HTR-8/SVneo (cell line): ENCODE measurements at places on chromosomes 1 and 21.

GRCh38 chr1:218101409-218101808, 183.7 kb upstream of the RRP15 start:
- DNase-seq = no peak

GRCh38 chr1:30378991-30379581, 344.3 kb downstream of the MATN1 start:
- no peak for DNase-seq

- DNase-seq = peak; percentile 37
These were observed 22.7 kb downstream of the SLX9 start for GRCh38 chr21:44962403-44962966.

- DNase-seq = no peak
These were observed 5.2 kb upstream of the DMRTB1 start for GRCh38 chr1:53454019-53454418.

- DNase-seq = no peak
These were observed 135.4 kb upstream of the C8B start for GRCh38 chr1:57101209-57101608.

- no peak for DNase-seq
These were observed 50.3 kb upstream of the MAP10 start for GRCh38 chr1:232754930-232755329.

- DNase-seq = no peak
These were observed 57.1 kb upstream of the DYNLT5 start for GRCh38 chr1:66695116-66695515.

DNA sequence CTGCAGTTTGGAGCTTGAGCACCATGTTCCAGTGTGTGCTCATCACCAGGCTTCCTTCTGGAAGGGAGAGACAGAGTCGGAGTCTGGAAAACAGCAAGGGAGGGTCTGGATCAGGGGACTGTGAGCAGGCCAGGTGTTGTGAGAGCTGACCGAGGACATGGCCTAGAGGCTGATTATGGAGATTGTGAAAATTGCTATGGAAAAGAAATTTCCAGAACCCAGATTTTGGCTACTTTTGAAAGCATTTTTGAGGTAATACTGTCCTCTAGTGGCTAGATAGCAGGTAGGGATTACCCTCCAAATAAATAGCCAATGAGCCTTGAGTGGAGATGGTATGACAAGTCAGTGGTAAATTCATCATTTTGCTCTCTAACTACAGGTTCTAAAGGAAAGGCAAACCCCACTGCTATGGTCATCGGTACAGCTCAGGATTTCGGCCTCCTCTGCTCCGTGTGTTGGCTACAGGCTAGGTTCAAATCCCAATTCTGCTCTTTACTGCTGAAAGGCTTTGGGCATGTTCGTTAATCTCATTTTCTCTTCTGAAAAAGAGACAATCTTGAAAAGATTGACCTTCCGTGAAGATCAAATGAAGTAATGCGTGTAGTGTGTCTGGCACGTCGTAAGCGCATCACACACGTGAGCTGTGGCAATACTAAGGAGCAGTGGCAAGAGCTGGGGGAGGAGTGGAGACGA, 1.0 kb upstream of the HAO2 start:
- peak; percentile 22 for DNase-seq

DNA sequence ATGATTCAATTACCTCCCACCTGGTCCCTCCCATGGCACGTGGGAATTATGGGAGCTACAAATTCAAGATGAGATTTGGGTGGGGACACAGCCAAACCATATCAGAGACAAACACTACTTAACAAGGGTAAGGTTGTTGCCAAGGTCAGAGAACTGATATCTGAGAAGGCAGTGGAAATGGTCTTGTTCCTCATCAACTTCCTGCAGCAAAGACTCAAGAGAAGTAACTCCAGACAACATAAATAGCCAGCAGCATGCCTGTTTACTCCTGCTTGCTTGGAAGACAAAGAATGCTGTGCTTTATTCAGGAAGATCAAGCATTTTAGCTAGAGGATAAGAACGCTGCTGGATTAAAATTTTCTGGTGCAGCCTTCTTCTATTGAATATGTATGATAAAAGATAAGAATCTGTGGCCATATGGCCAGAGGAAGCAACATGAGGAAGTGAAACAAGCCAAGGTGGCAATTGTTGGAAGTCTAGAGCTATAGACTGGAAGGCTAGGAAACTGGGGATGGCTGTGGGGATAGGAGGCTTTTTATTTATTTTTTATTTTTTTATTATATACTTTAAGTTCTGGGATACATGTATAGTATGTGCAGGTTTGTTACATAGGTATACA, 36.4 kb downstream of the DDAH1 start:
- DNase-seq = no peak

DNA sequence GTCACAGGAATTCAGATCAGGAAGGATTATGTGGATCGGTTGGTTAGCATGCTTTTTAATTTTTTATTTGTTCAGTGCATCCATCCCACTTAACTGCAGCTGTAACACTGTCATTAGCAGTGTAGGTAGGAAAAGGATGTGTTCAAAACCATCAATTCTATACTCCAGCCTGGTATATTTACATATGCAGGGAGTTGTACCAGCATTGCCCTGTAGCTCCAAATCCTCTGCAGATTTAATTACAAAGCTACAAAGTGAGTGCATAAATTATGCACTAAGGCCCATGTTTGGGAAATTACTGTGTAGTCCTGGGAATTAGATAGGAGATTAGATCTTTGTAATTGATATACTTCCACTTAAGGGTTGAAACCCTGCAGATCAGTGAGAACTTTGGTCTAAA, 15.9 kb upstream of the OSBPL9 start:
- no peak for DNase-seq

DNA sequence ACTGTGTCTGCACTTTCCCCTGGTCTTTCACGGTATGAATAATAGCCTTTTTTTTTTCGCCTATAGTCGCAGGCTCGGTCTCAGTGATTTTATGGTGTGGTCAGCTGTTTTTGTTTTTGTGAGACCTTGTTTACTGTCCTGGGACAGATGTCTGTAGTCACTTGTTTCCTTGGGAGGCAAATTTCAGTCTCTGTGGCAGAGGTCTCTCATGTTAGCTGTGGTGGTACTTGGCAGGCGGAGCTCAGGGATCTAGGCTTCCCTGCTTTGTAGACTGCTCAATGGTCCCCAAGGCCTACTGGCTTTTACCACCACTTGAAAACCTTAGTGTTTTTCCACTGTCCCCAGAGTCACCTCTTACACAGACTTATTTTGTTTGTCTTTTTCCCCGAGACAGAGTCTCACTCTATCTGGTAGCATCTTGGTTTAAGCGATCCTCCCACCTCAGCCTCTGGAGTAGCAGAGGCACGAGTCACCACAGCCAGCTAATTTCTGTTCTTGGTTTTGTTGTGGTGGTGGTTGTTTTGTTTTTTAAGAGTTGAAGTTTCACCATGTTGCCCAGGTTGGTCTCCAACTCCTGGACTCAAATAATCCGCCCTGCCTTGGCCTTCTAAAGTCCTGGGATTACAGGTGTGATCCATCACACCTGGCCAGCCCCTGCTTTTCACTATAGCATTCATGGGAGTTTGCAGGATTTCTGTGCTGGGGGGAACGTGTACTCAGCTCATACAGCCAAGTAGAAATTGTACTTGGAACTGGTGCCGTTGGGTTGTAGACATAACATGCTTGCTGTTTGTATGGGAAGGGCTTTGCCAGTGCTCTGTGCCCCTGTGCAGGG, 10.3 kb downstream of the RNU1-2 start:
- DNase-seq = no peak

DNA sequence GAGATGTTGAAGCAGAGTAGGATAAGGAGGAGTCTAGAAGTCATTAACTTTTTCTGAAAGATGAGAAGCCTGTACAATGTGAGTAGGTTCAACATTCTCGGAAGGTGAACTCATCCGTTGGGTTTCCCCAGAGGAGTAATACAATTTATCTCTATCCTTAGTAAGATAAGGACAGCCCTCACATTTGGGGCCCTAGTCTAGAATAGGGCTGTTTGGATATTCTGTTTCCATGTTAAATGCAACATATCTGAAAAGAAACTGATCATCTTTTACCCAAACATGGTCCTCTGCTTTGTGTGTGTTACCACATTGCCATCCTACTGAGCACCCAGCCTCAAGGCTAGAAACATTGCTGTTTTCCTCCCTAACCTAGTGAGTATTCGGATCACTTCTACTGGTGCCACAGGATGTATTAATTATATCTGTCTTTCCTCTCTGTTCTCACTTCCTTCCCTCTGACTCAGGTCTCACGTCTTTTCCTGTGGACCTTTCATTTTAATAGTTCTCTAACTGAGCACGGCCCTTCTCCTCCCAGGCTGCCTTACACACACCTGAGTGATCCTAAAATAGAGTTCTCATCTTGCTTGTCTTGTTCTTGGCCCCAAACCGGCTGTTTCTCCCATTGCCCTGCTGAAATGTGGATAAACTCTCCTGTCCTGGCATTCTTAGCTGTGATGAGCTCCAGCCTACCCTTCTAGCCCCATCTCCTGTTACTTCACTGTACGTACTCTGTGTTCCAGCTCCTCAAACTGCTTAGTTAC, 91.7 kb downstream of the CDC14A start:
- peak; percentile 22 for DNase-seq

GRCh38 chr1:228873709-228874108, 138.4 kb downstream of the RHOU start:
- DNase-seq = no peak

- peak; percentile 27 for DNase-seq
These were observed 102.8 kb downstream of the CLIC6 start for GRCh38 chr21:34771512-34772028.

DNA sequence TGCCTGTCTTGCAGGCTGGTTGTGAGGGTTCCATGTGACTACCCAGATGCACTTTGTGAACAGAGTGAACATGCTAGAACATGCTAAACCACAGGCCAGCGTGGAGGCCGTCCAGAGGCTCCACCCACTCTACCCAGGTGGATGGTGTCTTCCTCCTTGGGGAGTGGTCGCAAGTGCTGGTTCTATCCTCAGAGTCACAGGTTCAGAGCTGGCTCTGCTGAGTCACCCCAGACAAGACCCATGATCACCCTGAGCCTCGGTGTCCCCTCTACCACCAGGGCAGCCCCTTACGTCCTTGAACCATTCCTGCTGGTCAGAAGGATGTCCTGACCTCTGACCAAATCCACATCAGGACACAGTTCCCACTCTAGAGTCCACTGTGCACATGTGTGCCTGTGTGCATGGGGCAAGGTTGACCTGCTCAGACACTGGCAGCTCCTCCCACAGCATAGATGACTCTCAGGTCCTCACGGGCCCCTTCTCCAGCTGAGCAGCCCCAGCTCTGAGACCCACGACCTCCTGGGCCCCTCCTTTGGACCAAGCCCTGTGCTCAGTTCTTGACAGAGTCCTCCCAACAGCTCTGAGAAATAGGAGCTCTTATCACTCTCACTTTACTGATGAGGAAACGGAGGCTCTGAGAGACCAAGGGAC, 391.8 kb downstream of the MATN1 start:
- DNase-seq = no peak

DNA sequence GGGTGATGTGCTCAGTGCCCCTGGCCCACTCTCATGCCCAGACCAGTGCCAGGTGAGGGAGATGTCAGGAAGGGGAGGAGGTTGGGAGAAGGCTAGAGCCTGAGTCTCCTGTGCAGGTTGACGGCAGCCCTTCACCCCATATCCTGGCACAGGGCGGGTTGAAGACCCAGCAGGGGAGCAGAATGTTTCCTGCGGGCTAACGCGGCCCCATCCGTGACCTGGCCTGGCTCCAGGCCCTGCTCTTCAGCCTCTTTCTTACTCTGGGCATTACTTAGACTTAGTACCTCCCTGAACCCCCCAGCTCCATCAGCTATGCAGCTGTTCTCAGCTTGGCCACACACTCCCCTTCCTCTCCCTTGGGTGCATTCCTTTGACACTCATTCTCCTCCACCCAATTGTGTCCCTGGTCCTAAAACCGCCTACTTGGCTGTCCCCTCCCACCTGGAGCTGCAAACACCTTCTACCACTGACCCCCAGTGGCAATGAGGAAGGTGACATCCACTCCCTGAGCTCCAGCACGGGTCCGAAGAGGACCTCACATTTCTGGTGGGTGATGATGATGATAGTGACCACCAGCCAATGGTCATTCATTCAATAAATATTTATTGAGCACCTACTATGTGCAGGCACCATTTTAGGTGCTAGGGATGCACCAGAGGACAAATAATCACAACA, 179.0 kb downstream of the PTPRU start:
- peak; percentile 27 for DNase-seq

DNA sequence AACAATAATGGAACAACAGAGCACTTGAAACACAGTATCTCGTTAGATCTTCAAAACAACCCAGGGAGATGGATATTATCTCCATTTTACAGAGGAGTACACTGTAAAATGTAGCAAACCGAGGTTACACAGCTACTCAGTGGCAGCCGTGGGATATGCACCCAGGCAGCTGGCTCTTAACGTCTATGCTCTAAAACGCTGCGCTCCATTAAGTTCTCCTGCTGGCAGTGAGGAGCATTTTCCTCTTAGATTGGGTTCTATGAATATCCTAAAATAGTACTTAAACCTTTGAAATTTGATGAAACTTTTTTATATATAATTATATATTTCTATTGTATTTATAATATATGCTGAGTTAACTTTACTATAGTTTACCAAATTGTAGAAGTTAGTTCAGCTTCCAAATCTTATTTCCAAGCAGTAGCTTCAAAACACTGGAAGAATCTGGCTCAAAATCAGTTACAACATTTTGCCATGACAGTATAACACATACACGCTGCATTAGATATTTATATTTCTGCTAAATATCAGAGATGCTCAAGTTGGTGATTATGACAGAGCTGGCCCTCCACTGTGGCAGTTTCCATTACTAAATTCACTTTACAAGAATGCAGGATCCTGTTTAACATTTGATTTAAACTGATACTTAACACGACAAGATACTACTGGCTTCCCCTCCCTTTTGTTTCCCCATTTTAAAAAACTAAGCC, 49.5 kb downstream of the TGFBR3 start:
- DNase-seq = no peak

GRCh38 chr1:160953030-160953429, 1.6 kb downstream of the ITLN2 start:
- DNase-seq = no peak

DNA sequence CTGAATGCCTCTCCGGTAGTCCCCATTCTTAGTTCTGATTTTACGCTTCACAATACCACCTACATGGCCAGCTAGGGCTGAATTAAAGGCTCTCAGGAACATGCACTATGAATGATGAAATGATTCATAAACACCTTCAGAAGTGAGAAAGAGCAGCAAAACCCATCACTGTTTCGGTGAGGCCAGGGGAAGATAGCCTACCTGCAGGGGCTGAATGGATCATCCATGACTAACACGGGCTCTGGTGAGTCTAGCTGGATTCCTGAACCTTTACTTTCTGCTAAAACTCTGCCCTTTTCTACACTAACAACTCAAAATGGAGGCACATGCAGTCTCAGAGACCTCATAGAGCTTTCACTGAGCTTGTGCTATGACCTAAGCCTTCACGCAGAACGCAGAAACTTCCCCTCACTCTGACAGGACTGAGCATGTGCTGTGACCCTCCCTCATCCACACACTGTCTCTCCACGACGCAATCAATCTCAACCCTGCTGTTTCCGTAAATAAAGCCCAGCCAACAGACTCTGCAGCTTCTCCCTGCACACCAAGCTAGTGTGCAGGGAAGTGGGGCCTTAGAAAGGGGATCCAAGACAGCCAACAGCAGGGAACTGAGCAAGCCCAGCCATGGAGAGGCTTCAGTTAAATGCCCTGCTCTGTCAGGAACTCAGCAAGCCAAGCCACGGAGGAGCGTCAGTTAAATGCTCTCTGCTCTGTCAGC, 207.8 kb downstream of the SLC45A1 start:
- peak; percentile 84 for DNase-seq
